Mucosa of descending colon (tissue), 3 donors: ENCODE measurements at places on chromosomes 12 and 14. TPM values are rescaled to one million over a fixed set of nuclear protein-coding genes. Genes with fewer than 3 reads are reported as not detected.

Gene RASSF3
- 331 TPM for total RNA-seq

Gene TEX52
- not detected for total RNA-seq

Gene PMCH
- total RNA-seq = not detected

Gene TAS2R14
- total RNA-seq = 5.4 TPM

Gene GPR68
- total RNA-seq = 1.4 TPM

Gene CLEC12A
- total RNA-seq = 0.89 TPM

Gene SDR9C7
- total RNA-seq = not detected

Gene MYO1H
- total RNA-seq = not detected

Gene TTC8
- total RNA-seq = 12.5 TPM
